ENCODE measurements at places on chromosomes 11 and 22.

GRCh38 chr11:64859542-64860414, 15.3 kb upstream of the CDC42BPG start:
- peak; percentile 84 for DNase-seq

DNA sequence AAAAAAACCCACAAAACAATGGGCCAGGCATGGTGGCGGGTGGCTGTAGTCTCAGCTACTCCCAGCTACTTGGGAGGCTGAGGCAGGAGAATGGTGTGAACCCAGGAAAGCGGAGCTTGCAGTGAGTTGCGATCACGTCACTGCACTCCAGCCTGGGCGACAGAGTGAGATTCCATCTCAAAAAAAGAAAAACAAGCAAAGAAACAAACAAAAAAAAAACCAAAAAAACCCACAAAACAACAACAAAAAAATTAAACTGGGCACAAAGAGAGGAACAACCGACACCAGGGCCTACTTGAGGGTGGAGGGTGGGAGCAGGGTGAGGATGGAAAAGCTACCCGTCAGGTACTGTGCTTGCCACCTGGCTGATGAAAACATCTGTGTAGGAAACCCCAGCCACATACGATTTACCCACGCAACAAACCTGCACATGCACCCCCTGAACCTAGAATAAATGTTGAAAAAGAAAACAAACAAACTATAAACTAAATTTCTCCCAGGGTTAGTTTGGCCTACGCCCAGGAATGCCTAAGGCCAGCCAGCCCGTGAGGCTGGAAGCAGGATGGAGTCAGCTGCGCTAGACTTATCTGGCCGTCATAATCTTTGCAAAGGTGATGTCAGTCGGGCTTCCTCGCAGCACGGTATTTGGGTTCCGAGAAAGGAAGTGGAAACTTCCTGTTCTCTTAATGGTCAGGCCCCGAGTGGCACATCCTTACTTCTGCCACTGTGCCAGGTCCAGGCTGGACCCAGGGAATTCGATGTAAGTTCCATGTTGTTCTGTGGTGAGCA, 21.9 kb upstream of the CYB5R3 start:
- DNase-seq: no peak

- DNase-seq: no peak
These were observed 470.5 kb downstream of the ETS1 start for GRCh38 chr11:128116885-128117284.

- no peak for DNase-seq
These were observed at the start of gene NOX4 for GRCh38 chr11:89490981-89491690. Gene NOX4, minus strand, starts transcription at chr11:89491375. Its CDS starts 129 bp downstream, at chr11:89491246.

DNA sequence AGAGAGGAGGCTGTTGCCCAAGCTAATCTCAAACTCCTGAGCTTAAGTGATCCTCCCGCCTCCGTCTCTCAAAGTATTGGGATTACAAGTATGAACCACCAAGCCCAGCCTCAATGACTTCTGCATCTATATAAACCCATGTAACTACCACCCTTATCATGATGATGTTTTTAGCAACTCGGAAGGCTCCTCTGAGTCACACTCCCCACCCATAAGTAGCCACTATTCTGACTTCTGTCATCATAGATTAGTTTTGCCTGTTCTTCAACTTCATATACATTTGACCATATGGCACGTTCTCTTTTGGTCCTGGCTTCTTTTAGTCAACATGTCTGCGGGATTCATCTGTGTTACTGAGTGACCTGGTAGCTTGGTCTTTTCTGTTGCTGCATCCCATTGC, 6.4 kb upstream of the FOSL1 start:
- DNase-seq: no peak

- DNase-seq: no peak
These were observed 542.4 kb downstream of the TBC1D22A start for GRCh38 chr22:47304854-47305253.

DNA sequence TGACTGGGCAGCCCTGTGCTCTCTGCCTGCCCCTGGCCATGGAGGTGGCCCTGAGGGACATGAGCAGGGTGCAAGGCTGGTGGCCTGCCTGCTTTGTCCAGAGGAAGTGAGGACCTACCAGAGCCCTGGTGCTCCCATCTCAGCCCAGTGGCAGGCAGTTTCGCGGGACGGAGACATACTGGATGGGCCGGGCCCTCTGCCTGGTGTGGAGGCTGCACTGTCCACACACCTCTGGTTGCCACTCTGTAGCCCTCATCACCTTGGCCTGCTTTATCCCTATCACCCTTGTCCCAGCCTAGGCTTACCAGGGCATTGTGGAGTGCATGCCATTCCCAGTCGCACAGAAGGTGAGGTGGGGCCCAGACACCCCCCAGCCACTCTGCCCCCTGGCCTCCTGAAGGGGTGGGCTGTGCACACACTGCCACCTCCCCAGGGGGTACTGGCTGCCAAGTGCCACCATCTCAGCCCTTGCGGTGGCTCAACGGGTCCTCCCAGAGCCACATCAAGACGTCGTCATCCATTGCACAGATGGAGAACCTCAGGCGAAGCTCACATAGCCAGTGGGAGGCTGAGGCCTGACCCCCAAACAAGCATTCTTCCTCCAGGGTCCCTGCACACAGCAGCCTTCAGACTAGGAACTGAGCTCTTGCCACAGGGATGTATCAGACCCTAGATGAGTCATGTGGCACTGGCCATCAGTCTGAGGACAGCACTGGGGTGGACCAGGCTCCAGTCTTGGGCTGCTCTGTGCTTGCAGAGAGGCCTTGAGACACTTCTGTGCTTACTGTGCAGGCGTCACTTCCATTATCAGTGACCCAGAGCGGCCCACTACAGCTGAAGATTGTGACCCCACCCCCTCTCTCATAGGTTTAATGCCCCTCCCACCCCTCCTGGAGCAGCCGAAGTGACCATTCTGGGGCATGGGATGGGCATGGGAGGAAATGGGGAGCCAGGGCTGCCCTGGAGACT, 176.1 kb downstream of the IGLL1 start:
- DNase-seq: no peak

- no peak for DNase-seq
These were observed 78.1 kb downstream of the NFAM1 start for GRCh38 chr22:42353883-42354727.

GRCh38 chr11:112508750-112509149, 248.1 kb upstream of the PLET1 start:
- DNase-seq: no peak

GRCh38 chr22:43520632-43521039, 108.8 kb downstream of the MPPED1 start:
- no peak for DNase-seq

GRCh38 chr22:30873661-30874060, 94.9 kb downstream of the MORC2 start:
- no peak for DNase-seq
